Activated naive CD8-positive, alpha-beta T cell treated with anti-CD3 and anti-CD28 coated beads for 36 hours (primary cell): ENCODE measurements at places on chromosomes 5 and 9. TPM values are rescaled to one million over a fixed set of nuclear protein-coding genes. Genes with fewer than 3 reads are reported as not detected.

DNA sequence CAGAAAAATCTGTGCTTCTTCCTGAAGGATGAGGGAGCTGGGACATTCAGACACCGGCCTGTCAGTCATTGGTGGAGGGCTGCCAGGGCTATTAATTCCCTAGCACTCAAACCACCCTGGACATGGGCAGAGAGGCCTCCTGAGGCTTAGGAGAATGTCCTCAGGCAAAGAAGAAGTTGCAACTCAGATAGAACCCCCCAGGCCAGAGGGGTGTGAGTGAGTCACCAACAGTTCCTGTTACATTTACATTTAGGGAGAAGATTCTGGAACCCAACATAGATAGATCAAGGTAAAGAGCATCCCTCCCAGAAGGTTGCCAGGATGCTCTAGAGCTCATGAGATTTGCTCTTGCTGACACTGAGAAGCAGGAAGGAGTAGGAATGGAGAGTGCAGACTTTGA is 29.2 kb upstream of the SYK start:
- DNase-seq = no peak

- DNase-seq = no peak
Measured at GRCh38 chr5:153752890-153753289, 262.4 kb downstream of the GRIA1 start.

- no peak for DNase-seq
Measured at GRCh38 chr5:25552871-25553481, 908.2 kb upstream of the CDH10 start.

- no peak for DNase-seq
Measured at GRCh38 chr5:101676646-101677045, 619.4 kb downstream of the SLCO4C1 start.

- DNase-seq = peak; percentile 9
Measured at GRCh38 chr9:121321016-121321503, 49.0 kb downstream of the STOM start.

DNA sequence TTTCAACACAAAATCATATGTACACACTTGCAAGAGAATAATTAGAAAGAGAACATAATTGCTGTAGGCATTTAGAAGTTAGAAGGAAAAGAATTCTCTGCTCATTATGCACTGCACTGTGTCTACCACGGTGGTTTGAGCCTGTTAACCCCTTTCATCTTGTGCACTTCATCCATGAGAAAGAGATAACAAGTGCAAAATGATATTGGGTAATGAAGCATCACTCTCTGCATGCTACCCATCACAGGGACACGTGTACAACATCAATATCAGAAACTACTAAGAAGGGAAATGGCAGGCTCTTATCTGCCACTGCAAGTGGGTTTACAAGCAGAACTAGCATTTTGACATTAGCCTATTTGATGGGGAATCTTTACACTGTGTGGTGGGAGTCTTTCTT is 202.6 kb downstream of the CDH12 start:
- no peak for DNase-seq

DNA sequence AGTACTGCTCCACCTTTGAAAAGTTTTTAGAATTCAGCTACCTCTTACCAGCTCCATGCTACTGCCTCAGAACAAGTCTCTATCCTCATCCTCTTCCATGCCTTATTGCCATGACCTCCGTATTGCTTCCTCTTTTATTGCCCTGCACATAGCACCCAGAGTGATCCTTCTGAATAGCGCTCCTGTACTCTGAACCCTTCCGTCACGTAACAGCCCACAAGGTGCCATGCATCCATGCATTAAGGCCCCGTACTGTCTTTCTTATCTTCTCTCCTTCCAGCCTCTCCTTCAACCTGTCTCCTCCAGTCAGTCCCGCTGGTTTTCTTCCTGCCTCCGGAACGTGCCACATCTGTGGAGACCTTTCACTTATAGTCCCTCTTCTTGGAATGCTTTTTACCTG is 273.3 kb upstream of the SEMA6A start:
- no peak for DNase-seq

DNA sequence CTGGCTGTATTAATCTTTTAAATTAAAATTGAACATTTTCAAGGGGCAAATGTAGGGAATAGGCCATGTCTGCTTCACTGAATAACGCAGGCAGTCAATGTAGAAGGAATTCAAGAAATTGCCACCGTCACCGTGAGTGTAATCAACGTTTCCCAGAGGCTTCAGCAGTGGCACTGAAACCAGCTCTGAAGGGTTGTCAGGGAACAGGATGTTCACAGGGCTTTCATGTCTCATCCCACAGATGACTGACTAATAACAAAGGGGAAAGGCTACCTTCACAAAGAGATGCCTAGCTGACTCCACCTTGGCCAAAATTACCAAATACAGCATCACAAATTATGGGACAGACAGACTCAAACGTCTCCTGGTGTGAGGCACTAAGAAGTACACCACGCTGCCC is 70.4 kb upstream of the SIMC1 start:
- DNase-seq = no peak

The NMUR2 gene
- not detected for total RNA-seq

The SPRY4 gene
- 0.91 TPM for total RNA-seq

The SLC25A2 gene
- not detected for total RNA-seq
